ENCODE measurements at places on chromosomes 3 and 15.
A peak's percentile ranks its signal among the peaks of the same experiment; 100 is the strongest.

DNA sequence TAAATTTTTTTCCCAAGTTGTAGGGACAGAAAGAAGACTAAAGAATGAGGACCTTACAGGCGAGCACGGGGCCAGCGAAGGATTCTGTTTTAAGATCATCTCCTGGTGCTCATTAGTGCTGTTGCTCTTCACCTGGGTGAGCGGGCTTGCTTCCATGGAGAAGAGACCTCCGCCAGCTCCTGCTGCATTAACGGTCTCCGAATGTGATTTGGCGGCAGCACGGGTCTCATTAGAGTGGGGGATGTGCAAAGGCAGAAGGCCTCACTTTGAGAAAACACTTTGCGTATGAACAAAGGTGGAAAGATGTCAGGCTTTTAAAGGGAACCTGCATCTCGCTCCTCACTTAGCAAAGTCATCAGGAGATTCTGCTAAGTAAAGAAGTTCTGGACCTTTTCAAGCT is 753.4 kb upstream of the CFAP20DC start:
- H3K27me3 ChIP-seq = no peaks in the 10 kb centered on the region
- peaks cover 7% of the 10 kb centered on the region for H3K4me1 ChIP-seq
- DNase-seq = no peak
- no peak overlapping the region for H3K4me3 ChIP-seq
- no peaks in the 10 kb centered on the region for H3K36me3 ChIP-seq
- H3K27ac ChIP-seq = no peak overlapping the region

- H3K4me1 ChIP-seq = peaks cover 26% of the 10 kb centered on the region
- H3K27ac ChIP-seq = no peak overlapping the region
- no peaks in the 10 kb centered on the region for H3K36me3 ChIP-seq
- no peak overlapping the region for H3K4me3 ChIP-seq
- DNase-seq = no peak
- H3K27me3 ChIP-seq = no peaks in the 10 kb centered on the region
These were observed 410.6 kb downstream of the FOXP1 start for GRCh38 chr3:71172951-71173350.

DNA sequence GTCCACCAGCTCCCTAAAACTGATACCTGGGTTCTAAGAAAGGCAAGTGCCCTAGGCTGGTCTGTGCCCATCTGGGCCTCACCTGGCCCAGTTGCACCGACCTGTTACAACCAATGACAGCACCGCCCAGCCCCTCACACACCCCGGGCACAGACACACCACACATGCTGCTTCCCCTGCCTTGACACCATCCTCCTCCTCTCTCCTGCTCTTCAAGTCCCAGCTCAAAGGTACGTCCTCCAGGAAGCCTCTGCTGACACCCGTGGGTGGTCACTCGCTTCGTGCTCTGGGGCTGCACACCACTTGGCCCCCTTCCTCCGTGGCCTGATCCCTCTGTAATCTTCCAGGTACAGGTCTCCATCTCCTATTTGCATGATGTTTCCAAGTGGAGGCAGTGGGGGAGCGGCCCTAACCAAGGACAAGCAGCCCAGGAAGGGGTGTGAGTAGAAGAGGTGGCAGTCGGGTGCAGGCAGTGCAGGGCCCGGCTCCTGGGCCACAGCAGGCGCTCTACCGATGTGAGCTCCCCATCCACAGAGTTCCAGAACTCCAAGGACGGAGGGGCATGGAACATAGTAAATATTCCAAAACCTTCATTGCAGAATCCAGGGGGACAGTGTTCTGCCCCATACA is 144.6 kb downstream of the NUP210 start:
- no peak overlapping the region for H3K4me3 ChIP-seq
- no peak overlapping the region for H3K27ac ChIP-seq
- H3K4me1 ChIP-seq = peaks cover 4% of the 10 kb centered on the region
- H3K27me3 ChIP-seq = peaks cover under 1% of the 10 kb centered on the region
- no peak for DNase-seq

GRCh38 chr3:99768126-99768525 is 49.5 kb upstream of the CMSS1 start:
- H3K27ac ChIP-seq = no peak overlapping the region
- no peak overlapping the region for H3K4me3 ChIP-seq
- H3K27me3 ChIP-seq = no peaks in the 10 kb centered on the region

GRCh38 chr15:31102374-31103342 is 1.1 kb upstream of the TRPM1 start:
- H3K36me3 ChIP-seq = no peaks in the 10 kb centered on the region
- H3K4me1 ChIP-seq = no peaks in the 10 kb centered on the region
- H3K27me3 ChIP-seq = no peaks in the 10 kb centered on the region
- H3K27ac ChIP-seq = no peak overlapping the region

- no peak overlapping the region for H3K4me3 ChIP-seq
- H3K4me1 ChIP-seq = peaks cover 4% of the 10 kb centered on the region
- no peaks in the 10 kb centered on the region for H3K27me3 ChIP-seq
- peak overlapping the region; percentile 34 for H3K27ac ChIP-seq
- no peaks in the 10 kb centered on the region for H3K36me3 ChIP-seq
These were observed 194.9 kb downstream of the RAP2B start for GRCh38 chr3:153356908-153357307.

- H3K4me1 ChIP-seq = no peaks in the 10 kb centered on the region
- no peaks in the 10 kb centered on the region for H3K36me3 ChIP-seq
- H3K27ac ChIP-seq = no peak overlapping the region
- H3K4me3 ChIP-seq = no peak overlapping the region
- no peak for DNase-seq
- no peaks in the 10 kb centered on the region for H3K27me3 ChIP-seq
These were observed 10.2 kb upstream of the FAH start for GRCh38 chr15:80142646-80143045.

DNA sequence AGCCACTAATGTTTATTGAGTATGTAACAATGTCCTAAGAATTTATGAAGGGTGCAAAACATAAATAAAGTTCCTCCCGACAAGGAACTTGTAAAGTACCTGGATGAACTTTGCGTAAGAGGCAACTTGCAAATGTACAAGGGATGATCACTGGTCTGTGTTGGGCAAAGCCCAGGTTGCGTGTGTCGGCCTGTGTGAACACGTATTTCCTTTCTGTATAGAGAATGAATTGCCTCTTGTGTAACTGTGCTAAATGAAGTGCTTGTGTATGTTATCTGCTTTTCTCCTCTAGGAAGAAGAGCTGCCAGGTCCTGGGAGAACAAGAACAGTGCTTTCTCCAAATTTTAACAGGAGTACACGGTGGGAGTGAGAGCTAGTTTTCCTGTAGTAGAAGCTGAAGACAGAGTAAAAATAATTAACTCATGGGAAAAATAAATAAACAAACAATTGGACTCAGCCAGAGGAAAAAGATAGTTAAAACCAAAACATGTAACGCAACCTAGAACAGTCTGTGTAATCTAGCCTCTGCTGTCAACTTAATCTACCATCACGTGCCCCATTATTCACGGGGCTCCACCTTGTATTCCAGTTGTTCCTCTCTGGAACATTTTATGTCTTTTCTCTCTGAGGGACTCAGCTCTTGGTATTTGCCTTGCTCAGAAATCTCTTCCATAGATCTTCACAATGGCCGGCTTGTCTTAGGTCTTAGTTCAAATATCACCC is 83.7 kb upstream of the RASGRP1 start:
- no peak overlapping the region for H3K4me3 ChIP-seq
- no peaks in the 10 kb centered on the region for H3K27me3 ChIP-seq
- H3K4me1 ChIP-seq = peaks cover 18% of the 10 kb centered on the region
- no peaks in the 10 kb centered on the region for H3K36me3 ChIP-seq
- no peak for DNase-seq

- no peaks in the 10 kb centered on the region for H3K27me3 ChIP-seq
- H3K4me1 ChIP-seq = peaks cover under 1% of the 10 kb centered on the region
- no peak overlapping the region for H3K4me3 ChIP-seq
- H3K27ac ChIP-seq = no peak overlapping the region
- DNase-seq = no peak
- H3K36me3 ChIP-seq = no peaks in the 10 kb centered on the region
These were observed 194.4 kb upstream of the GBE1 start for GRCh38 chr3:81955878-81956277.

DNA sequence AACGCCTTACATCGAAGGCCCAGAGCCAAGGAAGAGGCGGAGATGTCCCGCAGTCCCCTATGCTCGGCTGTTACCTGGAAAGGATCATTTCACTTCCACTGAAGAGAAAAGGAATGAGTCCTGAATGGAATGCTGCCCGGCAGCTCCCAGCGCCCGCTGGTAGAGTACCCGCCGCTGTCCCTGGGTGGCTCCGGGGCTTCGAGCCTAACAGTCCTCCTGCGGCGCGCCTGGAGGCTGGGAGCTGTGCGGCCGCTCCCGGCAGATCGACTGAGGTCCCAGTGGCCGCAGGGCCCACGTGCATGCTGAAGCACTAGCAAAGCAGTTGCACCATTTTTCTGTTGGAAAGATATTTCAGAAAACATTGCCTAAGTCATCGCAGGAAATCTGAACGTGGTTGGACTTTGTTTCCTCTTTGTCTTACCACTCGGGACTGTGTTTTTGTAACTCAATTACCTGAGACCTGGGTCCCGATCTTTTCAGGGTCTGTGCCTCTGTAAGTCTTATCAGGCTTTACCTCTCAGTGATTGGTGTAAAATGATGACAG is 984 bp downstream of the RNU6-1 start:
- no peak overlapping the region for H3K27ac ChIP-seq
- peaks cover 66% of the 10 kb centered on the region for H3K27me3 ChIP-seq
- DNase-seq = peak; percentile 92
- H3K4me1 ChIP-seq = peaks cover 7% of the 10 kb centered on the region

GRCh38 chr3:135329479-135329878 is 534.4 kb downstream of the EPHB1 start:
- H3K27ac ChIP-seq = no peak overlapping the region
- no peak overlapping the region for H3K4me3 ChIP-seq
- peaks cover 45% of the 10 kb centered on the region for H3K27me3 ChIP-seq

DNA sequence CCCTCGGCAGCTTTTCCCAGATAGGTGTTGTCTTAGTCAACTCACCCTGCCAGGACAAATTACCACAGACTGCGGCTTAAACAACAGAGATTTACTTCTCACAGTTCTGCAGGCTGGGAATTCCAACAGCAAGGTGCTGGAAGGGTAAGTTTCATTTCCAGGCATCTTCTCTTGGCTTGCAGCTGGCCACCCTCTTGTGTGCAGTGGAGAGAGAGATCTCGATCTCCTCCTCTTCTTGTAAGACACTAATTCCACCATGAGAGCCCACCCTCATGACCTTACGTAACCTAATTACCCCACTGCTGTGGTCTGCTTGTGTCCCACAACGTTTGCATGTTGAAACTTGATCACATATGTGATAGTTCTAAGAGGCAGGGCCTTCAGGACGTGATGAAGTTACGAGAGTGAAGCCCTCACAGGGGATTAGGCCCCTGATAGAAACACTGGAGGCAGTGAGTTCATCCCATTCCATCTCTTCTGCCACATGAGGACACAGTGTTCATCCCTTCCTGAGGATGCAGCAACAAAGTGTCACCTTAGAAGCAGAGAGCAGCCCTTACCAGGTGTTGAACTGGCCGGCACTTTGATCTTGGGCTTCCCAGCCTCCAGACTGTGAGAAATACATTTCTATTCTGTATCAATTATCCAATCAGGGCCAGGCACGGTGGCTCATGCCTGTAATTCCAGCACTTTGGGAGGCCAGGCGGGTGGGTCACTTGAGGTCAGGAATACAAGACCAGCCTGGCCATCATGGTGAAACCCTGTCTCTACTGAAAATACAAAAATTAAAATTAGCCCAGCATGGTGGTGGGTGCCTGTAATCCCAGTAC is 247.7 kb downstream of the PLCL2 start:
- no peak overlapping the region for H3K4me3 ChIP-seq
- no peaks in the 10 kb centered on the region for H3K4me1 ChIP-seq
- H3K27me3 ChIP-seq = no peaks in the 10 kb centered on the region
- peak; percentile 25 for DNase-seq

GRCh38 chr3:64930891-64931290 is 243.1 kb upstream of the ADAMTS9 start:
- no peak for DNase-seq
- H3K36me3 ChIP-seq = no peaks in the 10 kb centered on the region
- H3K27ac ChIP-seq = no peak overlapping the region
- H3K4me3 ChIP-seq = no peak overlapping the region
- H3K4me1 ChIP-seq = no peaks in the 10 kb centered on the region
- no peaks in the 10 kb centered on the region for H3K27me3 ChIP-seq

GRCh38 chr15:66387163-66388042 is 691 bp downstream of the MAP2K1 start:
- peak overlapping the region; percentile 10 for H3K27ac ChIP-seq
- no peaks in the 10 kb centered on the region for H3K4me1 ChIP-seq
- H3K27me3 ChIP-seq = no peaks in the 10 kb centered on the region
- peaks cover 16% of the 10 kb centered on the region for H3K36me3 ChIP-seq
- H3K4me3 ChIP-seq = peak overlapping the region; percentile 83

DNA sequence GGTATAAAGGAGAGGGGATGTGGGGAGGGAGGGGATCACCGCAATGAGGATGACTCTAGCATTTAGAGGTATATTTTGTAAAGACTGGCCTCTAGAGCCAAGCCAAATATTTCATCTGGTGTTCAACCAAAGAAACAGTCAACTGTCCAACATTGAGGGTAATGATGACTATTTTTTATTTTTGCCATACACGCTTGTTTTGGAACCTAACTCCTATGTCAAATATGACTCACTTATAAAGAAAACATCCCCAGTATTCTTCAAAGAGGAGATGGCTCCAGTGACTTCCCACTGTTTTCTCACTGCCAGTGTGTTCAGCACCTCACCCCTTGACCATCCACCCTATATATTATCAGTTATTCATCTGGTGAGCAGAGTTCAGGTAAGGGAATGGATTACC is 77.3 kb downstream of the WNT5A start:
- peaks cover 16% of the 10 kb centered on the region for H3K27me3 ChIP-seq
- no peak for DNase-seq
- no peak overlapping the region for H3K27ac ChIP-seq
- H3K4me1 ChIP-seq = peaks cover 5% of the 10 kb centered on the region

DNA sequence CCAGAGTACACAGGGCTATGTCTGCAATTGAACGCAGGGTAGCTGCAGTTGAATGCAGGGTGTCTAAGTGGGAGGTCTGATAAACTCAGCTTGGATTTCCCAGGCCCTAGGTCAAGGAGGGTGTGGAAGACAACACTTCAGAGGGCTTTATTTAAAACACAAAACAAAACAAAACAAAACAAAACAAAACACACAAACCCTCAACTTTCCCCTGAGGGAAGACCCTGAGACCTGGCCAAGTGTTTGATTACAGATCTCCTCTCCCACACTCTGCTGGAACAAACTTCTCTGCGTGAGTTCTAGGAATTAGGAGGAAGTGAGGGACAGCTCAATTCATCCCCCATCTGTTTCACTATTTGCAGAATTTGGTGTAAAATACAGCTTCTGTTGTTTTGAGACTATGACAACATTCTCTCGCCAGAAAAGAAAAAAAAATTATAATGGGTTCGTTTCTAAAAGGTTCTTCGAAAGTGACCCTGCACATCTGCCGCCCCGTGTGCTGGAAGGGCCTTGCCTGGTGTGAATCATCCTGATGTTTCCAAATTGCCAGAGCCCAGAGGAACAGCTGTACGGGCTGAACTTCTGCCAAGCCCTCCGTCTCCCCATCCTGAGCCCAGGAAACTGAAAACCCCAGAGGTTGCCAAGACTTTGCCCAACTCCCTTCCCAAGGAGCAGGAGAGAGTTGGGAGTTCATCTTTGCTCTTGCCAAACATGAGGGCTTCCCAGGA is 73.3 kb upstream of the RAD18 start:
- no peaks in the 10 kb centered on the region for H3K27me3 ChIP-seq
- DNase-seq = no peak
- no peaks in the 10 kb centered on the region for H3K36me3 ChIP-seq
- H3K4me1 ChIP-seq = no peaks in the 10 kb centered on the region
- peak overlapping the region; percentile 5 for H3K27ac ChIP-seq
